Transverse colon (tissue), 4 donors: ENCODE measurements at places on chromosomes 6 and 20. TPM values are rescaled to one million over a fixed set of nuclear protein-coding genes. Genes with fewer than 3 reads are reported as not detected.

The SLC35F1 gene
- total RNA-seq, result 0.60 TPM

The MYL9 gene
- total RNA-seq, result 437 TPM

The ECT2L gene
- 0.16 TPM for total RNA-seq

The GPR6 gene
- not detected for total RNA-seq

The OR2B6 gene
- total RNA-seq, result not detected

The CST7 gene
- total RNA-seq, result not detected

The SLC17A2 gene
- total RNA-seq, result not detected

The PACRG gene
- not detected for total RNA-seq

The MAFB gene
- total RNA-seq, result 19.5 TPM

The EIF2S2 gene
- 15.3 TPM for total RNA-seq

GRCh38 chr6:127177030-127177922 is 58.8 kb downstream of the RSPO3 start:
- H3K36me3 ChIP-seq, result no peaks in the 10 kb centered on the region
- H3K27me3 ChIP-seq, result no peaks in the 10 kb centered on the region
- H3K4me1 ChIP-seq, result no peaks in the 10 kb centered on the region
- no peak overlapping the region for H3K27ac ChIP-seq
- no peak for DNase-seq

GRCh38 chr6:157091243-157091642 is 232.1 kb downstream of the TMEM242 start:
- no peaks in the 10 kb centered on the region for H3K36me3 ChIP-seq
- DNase-seq, result no peak
- no peak overlapping the region for H3K27ac ChIP-seq
- H3K4me3 ChIP-seq, result no peak overlapping the region

GRCh38 chr6:32105433-32105832 is 3.7 kb downstream of the TNXB start:
- no peak overlapping the region for H3K27ac ChIP-seq
- DNase-seq, result no peak
- no peaks in the 10 kb centered on the region for H3K36me3 ChIP-seq
- H3K4me3 ChIP-seq, result no peak overlapping the region

DNA sequence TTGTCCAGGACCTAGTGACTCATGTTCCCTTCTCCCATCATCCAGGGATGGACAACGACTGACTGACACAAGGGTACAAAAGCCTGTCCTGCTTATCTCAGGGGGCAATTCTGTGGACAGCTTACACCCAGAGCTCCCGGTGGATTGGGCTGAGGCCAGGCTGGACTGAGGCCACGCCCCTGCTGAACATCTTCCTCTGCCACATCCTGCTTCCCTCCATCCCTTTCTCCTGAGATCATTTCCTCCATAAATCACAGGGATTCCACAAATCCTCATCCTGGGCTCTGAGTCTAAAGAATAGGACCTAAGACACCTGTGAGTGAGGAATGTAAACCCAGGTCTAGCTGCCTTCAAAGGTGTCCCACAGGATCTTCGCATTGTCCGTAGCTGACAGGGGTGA is 30.4 kb upstream of the RNF24 start:
- no peaks in the 10 kb centered on the region for H3K36me3 ChIP-seq
- H3K27me3 ChIP-seq, result peaks cover 6% of the 10 kb centered on the region
- no peak overlapping the region for H3K4me3 ChIP-seq
- peaks cover 4% of the 10 kb centered on the region for H3K4me1 ChIP-seq
- no peak overlapping the region for H3K27ac ChIP-seq

DNA sequence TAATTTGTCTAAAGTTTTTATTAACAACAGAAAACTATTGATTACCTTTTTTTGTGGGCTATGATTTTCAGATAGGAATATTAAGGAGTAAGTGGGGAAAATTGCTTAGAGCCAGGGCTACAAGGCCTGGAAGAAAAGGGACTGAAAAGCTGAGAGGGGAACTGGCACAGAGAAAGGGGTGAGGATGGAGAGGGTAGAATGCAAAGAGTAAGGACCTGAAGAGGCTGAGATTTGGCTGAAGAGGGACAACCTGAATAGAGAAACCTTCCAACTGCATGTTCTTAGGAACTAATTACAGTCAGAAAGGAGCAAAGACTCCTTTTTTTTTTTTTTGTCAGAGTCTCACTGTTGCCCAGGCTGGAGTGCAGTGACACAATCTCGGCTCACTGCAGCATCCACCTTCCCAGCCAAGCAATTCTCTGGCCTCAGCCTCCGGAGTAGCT is 16.7 kb downstream of the BTN2A1 start:
- H3K27ac ChIP-seq, result peak overlapping the region; percentile 93
- peak overlapping the region; percentile 30 for H3K4me3 ChIP-seq
- peaks cover 4% of the 10 kb centered on the region for H3K36me3 ChIP-seq
- no peaks in the 10 kb centered on the region for H3K27me3 ChIP-seq

- H3K36me3 ChIP-seq, result no peaks in the 10 kb centered on the region
- H3K27me3 ChIP-seq, result no peaks in the 10 kb centered on the region
- DNase-seq, result no peak
- H3K27ac ChIP-seq, result no peak overlapping the region
Measured at GRCh38 chr20:14360416-14360815, 23.0 kb upstream of the FLRT3 start.
